ENCODE measurements at places on chromosomes 7 and 10.
A peak's percentile ranks its signal among the peaks of the same experiment; 100 is the strongest.

GRCh38 chr10:93154531-93154930 lies 80.8 kb downstream of the CYP26A1 start:
- DNase-seq = peak; percentile 11

DNA sequence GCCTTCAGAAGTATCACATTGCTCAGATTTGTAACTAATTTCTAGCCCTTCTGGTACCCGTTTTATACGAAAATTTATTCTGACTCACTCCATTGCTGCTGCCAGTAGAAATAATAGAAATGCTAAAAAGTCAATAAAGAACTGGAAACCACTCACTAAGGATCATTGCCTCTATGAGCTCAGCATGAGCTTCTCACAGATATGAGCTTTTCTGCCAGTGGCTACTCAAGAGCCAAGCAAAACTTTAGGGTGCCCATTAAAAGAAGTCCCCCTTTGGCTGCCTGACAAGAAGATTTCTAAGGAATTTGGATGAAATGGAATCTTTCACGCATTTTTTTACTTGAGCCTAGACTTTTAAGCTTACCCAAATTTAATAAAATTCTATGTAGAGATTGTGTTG lies 52.5 kb downstream of the GPR37 start:
- DNase-seq = no peak

DNA sequence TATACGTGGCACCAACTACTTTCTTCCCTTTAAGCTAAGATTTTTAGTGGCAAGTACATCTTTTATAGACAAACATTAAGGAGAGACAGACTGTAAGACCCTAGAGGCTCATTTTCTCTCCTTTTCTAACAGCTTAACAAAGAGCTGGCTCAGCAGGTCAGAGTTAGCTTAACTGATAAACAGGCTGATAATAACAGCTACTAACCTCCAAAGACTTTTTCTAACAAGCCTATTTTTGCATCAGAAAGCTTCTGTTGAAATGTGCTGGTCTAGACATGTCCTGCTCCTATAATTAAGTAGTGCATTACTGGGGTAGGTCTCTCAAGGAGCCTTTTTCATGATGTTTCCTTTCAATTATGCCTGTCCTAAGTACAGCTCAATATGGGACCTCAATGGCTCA lies 238.2 kb upstream of the FAM3C start:
- no peak for DNase-seq

DNA sequence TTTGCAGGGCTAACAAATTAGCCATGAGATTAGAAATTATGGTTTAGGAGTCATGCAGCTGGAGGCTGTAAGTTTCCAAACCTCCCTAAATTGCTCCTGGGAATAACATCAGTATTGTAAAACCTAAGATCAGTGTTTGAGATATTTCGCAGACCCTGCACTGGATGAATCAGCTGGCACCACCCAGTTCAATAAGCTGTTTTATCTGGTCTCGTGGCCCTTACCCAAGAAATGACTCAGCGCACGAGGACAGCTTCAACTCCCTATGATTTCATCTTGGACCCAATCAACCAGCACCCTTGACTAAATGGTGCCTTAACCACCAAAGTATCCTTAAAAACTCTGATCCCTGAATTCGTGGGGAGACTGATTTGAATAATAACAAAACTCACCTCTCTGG lies 482.0 kb upstream of the PCDH15 start:
- DNase-seq = peak; percentile 57

GRCh38 chr10:6678211-6678803 lies 98.2 kb upstream of the PRKCQ start:
- peak; percentile 54 for DNase-seq

DNA sequence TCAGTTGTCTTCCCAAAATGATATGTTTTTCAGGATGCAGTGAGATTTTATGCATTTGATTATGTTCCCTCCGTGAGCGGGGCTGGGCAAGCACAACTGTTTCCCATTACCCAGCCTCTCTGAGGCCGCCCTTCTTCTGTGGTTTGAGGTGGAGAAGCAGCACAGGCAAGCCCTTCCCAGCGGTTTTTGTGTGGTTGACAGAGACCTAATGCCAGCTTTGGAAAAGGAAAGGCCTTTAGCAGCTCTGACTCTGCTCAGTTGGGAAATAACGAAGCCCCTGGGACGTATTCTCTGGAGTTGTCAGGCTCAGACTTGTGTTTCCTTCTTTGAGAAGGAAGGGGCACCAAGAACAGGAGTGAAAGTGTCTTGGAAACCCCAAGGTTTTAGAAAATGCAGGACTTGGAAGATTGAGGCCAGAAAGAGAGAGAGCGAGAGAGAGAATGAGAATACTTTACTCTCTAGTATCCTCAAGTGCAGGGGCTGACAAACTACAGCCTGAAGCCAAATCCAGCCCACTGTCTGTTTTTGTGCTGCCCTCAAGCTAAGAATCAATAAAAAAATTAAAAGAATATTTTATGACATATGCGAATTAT lies 20.6 kb upstream of the PDCD4 start:
- DNase-seq = peak; percentile 73

- DNase-seq = peak; percentile 40
These were observed 42.9 kb downstream of the MALSU1 start for GRCh38 chr7:23341846-23342598.

DNA sequence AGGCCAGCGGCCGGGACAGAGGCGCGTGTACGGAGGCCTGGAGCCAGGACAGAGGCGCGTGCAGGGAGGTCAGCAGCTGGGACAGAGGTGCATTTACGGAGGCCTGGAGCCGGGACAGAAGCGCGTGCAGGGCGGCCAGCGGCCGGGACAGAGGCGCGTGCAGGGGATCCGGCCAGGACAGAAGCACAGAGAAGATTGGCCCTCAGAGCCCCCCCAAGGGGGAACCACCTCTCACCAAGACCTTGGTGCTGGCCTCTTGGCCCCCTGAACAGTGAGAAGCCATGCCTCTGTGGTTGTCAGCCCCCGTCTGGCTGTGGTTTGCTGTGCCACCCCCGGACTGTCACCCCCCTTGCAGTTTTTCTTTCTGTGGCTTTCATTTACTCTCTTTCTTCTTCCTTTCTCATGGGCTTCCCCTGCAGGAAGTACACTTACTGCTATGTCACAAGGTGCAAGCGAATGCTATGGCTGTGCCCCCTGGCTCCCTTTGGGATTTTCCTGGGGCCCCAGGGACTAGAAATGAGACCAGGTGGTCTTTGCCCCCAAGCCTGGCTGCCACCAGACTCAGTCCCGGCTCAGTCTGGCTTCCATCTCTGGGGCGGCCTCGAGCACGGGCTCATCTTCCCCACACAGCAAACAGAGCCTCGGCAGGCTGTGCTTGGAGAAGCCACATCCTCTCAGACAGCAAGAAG lies 41.1 kb downstream of the INSIG1 start:
- DNase-seq = no peak

GRCh38 chr10:71909399-71910083 lies 54.7 kb upstream of the CHST3 start:
- no peak for DNase-seq

- DNase-seq = no peak
These were observed 43.8 kb downstream of the PTPN12 start for GRCh38 chr7:77580762-77581350.

GRCh38 chr7:519484-520390 lies at the start of gene PDGFA:
Gene PDGFA (minus strand): TSS chr7:519846. CDS start chr7:519001, 845 bp downstream.
- DNase-seq = peak; percentile 36

DNA sequence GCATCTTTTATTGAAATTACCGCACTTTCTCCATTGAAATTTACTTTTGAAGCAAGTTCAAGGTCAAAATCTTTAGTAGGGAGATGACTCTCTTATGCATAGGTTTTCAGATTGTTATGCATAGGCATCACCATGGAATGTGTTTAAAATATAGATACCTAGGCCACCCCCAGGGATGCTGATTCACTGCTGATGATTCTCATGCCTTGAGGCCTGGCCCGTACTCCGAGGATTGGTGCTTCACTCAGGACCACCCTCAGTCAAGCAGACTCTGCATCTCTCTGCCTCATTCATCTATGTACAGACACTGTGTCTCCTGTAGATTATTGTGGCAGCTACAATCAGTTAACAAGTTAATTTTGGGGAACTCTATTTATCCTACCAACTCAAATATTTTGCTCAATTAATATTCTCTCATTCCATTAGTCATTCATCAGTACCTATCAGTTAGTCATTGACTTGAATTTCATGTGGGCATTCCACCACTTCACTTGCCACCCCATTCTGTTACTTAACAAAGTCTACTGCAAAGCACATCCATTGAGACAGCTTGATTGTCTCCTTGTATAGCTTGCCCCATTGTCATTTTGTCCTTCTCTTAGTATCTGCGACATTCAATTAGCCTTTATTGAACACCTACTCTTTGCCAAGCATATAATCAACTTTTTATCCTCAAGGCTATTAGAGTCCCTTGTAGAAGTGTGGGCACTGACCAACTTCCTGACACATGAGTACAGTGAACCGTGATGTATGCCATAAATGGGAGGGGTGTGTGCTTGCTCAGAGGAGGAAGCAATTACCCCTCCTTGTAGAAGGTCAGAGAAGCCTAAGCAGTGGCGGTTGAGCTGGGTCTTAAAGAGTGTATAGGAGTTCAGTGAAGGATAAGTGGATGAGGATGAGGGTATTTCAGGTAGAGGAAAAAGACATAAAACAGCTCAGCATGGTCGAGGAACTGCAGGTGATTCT lies 255.6 kb upstream of the BMPER start:
- DNase-seq = peak; percentile 9

DNA sequence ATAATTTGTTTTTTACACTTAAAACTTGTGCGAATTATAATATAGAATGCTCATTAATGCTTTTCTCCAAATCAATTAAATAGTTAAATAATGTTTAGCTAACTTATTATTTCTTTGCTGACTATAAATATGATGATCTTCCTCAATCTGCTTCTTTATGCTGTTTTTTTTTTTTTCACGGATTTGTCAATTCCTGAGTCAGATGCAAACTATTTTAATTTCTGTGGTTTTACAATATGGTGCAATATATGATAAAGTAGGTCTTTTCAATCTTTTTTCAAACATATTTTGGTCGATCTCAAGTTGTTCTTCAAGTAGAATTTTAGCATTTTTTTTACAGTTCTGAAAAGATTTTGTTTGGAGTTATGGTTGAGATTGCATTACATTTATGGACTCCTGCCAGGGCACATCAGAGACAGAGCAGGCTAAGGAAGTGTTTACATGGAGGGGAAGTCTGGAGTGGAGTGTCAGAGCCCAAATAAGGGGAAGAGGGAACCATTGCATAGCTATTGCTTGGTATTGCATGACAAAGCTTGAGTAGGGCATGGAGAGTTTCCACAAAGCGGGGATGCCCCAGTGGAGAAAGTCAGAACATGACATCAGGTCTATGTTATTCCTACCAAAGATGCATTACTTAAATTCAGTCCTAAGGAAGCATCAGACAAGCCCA lies 204.4 kb downstream of the OTUD1 start:
- peak; percentile 59 for DNase-seq

DNA sequence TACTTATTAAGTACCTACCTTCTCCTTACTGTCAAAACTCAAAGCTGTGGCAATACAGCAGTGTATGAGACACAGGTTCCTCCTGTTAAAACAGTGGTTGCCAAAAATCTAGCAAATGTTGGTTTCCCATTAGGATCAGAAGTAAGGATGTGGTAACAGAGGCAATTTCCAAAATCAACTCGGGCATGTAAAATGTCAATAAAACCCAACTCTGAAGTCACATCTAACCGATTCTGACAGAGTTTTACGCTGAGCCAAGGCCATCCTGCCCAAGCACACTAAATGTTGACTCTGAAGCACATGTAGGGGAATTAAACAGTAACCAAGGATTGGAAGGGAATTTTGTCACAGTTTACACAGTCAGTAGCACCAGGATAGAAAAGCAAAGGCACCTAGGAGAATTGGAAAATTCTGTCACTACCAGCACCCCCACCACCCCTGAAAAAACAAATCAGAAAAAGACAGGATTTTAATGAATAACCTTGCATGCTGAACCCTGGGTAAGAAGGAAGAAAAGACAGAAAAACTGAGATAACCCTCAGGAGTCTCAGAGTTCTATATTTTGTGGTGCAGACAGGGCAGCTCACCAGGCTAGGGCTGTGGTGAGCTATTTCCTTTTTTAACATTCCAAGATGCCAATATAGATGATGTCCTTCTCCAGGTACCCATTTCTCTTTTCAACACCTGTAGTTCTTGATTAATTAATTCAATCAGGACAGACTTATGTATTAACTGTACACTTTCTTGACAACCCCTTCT lies 119.5 kb downstream of the DOCK4 start:
- no peak for DNase-seq

GRCh38 chr10:29702273-29703164 lies 67.7 kb upstream of the SVIL start:
- DNase-seq = no peak

DNA sequence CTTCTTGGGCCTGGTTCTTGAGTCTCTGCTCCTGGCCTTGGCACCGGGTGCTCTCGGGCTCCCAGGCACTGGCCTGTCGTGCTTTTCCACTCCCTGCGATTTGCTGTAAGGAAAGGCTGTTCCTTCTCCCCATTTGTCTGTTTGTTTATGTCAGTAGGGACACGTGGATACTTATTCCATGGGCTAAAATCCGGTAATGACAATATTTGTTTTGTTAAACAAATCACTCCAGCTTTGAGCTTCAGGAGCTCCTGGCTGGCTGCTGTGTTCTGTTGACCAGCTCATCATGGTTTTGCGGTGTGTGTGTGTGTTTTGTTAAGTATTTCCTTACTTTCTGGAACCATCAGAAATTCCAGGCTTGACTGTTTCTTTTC lies 17.5 kb upstream of the JAKMIP3 start:
- DNase-seq = no peak

DNA sequence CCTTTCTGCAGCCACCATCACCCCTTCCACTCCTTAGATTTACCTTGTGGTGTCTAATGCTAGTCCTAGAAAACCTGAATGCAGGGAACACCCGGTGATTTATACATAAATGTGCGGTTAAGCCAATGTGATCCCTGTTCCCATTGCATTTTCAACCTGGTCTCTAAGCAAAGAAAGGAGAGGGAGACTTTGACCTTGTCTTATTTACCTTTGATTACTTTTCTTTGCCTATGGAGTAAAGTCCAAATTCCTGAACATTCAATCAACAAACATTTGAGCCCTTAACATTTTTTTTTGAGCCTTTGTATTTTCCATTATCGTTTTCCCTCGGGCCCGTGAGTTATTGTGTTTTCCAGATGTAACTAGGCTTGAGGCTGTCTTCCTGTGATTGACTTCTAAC lies 233.9 kb downstream of the ZNF248 start:
- no peak for DNase-seq

DNA sequence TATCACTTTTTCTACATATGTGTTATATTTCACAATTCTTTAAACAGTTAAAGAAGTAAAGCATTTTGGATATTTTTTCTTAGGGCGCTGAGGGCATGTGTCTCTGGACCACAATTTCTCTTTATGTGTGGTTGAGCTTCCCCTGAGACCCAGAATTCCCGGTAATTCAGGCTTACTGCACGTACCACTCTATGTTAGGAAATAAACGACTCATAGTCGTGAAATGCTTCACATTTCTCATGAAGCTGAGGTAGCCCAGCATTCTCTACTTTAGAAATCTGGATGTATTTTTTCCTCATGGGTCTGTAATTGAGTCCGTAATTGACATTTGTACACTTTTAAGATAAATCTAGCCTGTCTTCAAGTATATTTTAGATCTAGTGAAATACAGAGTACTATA lies 170.6 kb downstream of the FZD1 start:
- DNase-seq = peak; percentile 81

- DNase-seq = no peak
These were observed 83.8 kb downstream of the EBLN1 start for GRCh38 chr10:22133749-22134624.

GRCh38 chr10:101720606-101721230 lies 25.7 kb upstream of the FBXW4 start:
- DNase-seq = no peak

GRCh38 chr7:88597941-88598425 lies 161.5 kb upstream of the ZNF804B start:
- no peak for DNase-seq
